ENCODE measurements at places on chromosomes 1 and 21.

DNA sequence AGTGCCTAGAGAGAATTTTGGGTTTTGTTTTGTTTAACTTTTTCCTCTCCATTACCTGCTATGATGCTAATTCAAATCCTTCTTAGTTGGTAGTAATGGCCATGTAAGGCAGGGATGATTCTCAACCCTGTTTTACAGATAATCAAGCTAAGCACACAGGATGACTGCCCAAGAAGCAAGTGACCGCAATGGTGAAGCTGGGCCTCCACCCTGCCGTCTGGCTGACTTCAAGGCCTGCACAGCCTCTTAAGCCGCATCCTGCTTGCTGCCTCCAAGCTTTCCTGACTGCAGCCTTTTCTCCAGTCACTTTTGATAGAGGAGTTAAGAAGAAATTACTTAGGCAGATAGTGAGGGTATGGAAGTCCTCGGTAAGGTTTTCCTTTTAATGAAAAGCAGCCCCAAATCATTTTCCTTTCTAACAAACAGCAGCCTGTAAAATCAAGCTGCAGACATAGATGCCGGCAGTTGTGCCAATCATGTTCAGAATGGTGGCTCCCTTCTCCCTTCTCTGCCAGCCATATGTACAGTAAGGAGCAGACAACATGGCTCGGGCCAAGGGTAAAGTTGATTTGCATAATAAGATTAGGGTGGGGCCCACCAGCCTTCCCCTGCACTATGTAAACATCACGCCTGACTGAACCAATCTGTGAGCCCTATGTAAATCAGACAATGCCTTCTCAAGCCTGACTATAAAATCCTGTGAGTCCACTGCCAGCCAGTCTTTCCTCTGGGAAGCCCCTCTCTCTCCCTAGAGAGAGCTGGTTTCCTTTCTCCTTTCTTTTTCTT is 8.8 kb upstream of the CTBS start:
- DNase-seq: no peak

DNA sequence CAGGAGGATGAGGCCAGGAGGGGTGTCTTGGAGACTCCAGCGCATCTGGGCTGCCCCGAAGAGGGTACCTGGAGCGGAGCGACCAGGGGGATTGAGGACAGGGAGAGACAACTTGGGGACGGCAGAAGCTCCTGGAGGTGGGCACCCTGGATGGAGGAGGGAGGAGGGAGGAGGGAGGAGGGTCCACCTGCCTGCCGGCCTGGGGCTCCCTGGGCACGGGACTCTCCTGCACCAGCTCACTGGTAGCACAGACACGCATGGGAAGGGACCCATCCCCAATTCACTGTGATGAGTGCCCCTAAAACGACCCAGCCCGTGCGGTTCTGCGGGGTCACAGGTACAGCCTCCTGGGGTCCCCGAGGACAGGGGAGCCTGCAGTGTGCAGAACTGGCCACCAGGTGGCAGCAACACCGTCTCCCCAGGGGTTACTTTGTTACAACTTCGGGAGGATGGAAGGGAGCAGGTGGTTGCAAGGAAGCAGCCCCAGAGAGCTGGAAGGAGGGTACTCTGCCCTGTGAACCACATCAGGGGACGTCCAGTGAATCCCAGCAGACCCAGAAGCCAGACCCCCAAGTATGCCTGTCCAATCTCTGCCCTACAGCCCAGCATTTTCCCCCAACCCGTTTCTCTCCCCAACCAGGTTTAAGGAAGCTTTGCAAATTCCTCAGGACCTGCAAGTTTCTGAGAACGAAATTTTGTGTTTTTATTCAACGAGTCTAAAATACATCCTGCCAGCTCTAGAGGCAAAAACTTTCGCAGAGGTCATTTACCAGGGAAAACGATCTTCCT is 482.4 kb downstream of the NPHP4 start:
- DNase-seq: peak; percentile 69

DNA sequence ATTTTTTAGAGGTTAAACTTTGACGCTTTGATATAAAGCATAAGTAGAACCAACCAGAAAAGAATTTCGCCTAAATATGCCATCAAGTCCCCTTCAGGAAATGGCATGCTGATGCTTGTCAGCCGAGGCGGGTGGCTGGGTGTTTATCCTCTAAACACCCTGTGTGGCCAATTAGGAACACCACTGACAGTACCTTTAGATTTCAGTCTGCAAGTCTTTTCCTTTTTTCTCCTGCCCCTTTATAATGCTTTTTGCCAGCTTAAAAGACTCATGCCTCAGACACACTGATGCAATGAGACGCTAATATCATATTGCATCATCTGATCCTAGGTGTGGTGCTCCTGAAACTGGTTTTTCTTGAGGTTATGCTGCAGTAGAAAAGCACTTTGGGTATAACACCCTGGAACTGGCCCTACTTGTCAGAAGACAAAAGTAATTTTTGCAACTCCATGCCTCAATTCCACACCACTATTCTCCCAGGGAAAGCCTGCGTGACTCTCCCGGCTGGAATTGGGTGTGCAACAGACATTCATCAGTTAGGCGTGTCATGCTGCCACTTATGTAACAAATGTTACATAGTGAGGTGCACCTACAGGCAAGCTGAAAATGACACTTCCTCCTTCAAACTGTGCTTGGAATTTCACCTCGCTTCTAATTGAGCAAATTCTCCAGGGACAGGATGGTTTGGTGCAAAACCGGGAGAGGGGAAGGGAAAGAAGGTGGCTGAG is 2.0 kb upstream of the RCC2 start:
- no peak for DNase-seq

DNA sequence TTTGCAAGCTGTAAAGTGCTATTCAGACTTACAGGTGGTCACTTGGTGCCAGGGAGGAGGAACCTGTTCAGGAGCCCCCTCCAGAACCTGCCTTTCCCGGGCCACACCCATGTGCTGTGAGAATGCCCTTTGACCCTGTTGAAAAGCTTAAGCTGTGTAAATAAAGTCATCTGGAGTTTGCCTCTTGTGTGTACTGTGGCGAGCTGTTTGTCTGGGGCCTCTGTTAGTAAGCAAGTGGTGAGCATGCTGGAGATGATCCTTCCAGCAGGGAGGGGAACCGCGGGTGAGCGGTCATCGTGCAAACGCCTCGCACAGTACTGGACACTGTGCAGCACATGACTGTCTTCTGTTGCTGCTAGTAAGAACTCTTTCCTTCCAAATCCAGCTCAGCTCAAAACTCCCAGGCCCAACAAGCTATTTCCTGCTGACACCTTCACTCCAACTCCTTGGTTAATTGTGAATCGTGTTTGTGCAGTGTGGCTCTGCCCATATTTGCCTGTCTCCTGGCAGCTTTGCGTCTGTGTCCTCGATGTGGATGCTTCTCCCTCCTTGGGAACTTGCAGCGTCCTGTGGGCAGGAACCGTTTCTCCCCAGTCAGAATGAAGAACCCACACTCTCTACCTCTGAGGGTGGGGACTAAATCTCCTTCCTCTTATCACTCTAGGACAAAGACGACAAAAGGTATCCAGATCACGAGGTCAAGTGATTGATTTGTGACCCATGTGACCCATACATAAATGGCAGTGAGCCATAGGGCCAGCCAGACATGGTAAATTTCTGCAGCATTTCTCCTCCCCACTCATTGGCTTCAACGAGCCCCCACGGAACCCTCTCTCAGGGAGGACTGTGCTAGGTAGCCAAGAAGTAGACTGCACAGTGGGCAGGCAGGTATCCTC is 13.9 kb upstream of the BTG2 start:
- peak; percentile 56 for DNase-seq

DNA sequence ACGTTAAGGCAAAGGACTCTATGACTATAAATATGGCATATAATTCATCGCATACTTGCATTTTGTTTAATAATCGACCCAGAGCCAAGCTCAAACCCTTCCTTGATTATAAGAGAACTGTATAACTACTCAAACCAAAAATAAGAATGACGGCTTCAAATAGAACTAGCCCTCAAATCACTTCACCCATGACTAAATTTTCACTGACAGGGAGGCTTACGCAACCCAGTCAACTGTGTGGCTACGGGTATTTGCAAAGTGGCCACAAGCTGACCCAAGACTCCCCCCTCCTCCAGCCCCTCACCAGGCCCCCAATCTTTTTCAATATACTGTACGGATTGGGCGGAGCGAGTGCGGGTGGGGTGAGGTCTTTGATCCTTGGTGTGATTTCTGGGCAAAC is 268.3 kb downstream of the ASTN1 start:
- no peak for DNase-seq

DNA sequence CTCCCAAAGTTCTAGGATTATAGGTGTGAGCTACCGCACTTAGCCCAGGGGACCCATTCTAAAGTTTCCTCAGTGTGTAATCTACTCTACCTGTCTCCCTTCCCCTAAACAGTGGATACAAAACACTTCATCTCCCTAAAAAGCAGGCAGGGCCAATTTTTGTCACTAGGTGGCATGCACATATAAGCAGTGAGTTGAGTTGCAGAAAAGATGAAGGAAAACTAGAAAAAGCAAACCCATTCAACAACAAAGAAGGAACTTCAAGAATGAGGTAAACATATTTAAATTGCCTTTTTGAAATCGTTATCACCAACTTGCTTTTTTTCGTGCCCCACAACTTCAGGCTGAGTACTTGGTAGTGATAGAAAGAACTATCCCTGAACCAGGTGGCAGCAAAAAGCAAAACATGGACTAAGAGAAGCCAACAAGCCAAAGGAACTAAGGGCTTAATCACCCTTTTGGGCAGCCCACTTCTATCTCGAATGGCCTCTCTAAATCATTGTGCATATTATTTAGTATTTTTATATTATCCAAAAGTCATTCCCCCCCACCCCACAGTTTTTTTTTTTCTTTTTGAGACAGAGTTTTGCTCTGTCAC is 19.7 kb upstream of the ALDH9A1 start:
- peak; percentile 13 for DNase-seq

- DNase-seq: no peak
These were observed 17.2 kb downstream of the KCNJ15 start for GRCh38 chr21:38273745-38274542.

DNA sequence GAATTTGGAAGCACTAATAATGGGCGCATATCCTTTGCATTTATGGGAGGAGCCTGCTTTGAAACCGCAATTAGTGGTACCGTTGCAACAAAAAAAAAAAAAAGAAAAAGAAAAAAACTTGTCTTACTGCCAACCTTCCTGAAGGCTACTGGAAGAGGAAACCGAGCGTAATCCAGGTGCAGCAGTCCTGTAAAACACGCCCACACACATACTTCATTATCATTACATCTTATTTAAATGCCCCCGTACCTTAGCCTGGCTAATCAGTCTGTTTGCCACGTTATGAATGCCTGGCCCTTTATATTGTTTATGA is 686 bp upstream of the ZNF281 start:
- no peak for DNase-seq

GRCh38 chr1:200038981-200039848 is 11.7 kb downstream of the NR5A2 start:
- DNase-seq: no peak

- DNase-seq: peak; percentile 13
These were observed 180.3 kb downstream of the DISC1 start for GRCh38 chr1:231806623-231807495.

- DNase-seq: no peak
These were observed 89.8 kb upstream of the KCNE2 start for GRCh38 chr21:34274001-34274400.

GRCh38 chr1:203539831-203540546 is 46.0 kb downstream of the OPTC start:
- no peak for DNase-seq

GRCh38 chr1:189513091-189513490 is 964.6 kb downstream of the BRINP3 start:
- DNase-seq: no peak

DNA sequence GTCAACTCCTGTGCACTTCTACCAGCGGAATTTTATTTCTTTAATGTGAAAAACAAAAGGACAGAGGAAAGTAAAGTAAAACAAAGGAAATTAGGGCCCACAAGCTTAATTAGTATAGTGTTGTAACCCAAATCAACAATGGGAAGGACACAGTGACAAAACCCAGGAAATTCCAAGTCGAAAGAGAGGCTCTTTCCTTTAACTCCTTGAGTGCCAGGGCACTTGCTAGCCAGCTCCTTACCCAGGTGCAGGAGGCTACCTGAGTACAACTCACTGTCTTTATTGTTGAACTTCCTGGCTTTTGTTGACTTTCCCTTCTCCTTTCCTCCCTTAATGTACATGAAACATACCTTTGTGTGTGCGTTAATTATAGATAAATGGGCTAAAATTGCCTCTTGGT is 55.0 kb downstream of the PEX14 start:
- DNase-seq: no peak

DNA sequence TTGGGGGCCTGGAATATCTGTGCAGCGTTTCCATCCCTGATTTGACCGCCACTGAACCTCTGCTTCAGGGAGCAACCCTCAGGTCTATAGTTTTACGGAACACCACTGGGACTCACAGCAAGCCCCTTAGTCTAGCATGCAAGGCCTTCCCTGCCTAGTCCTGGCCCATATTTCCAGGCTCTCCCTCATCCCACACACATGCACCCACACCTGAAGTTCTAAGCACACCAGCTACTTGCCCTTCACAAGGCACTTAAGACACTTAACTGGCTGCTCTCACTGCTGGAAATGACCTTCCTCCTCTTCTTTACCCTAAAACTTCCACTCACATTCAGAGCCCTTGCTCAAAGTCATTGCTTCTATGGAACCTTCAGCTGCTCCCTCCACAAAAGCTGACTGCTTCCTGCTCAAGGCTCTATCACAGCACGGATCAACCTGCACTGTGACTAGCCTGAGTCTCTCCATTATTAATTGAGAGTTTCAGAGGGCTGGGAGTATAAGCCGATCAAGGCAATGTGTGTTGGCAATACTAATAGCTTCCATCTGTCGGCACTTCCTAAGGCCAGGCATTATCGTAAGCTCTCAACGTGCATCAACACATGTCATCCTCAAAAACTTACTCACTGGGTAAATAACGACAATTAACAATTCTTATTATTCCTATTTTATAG is 84.3 kb downstream of the RRAGC start:
- DNase-seq: no peak

- no peak for DNase-seq
These were observed 77.8 kb upstream of the CACHD1 start for GRCh38 chr1:64392109-64392508.

Data from substantia nigra (tissue), 51 donors.